ENCODE measurements at places on chromosomes 4 and X.

GRCh38 chr4:40275065-40275730 is 59.9 kb upstream of the CHRNA9 start:
- DNase-seq, result no peak

DNA sequence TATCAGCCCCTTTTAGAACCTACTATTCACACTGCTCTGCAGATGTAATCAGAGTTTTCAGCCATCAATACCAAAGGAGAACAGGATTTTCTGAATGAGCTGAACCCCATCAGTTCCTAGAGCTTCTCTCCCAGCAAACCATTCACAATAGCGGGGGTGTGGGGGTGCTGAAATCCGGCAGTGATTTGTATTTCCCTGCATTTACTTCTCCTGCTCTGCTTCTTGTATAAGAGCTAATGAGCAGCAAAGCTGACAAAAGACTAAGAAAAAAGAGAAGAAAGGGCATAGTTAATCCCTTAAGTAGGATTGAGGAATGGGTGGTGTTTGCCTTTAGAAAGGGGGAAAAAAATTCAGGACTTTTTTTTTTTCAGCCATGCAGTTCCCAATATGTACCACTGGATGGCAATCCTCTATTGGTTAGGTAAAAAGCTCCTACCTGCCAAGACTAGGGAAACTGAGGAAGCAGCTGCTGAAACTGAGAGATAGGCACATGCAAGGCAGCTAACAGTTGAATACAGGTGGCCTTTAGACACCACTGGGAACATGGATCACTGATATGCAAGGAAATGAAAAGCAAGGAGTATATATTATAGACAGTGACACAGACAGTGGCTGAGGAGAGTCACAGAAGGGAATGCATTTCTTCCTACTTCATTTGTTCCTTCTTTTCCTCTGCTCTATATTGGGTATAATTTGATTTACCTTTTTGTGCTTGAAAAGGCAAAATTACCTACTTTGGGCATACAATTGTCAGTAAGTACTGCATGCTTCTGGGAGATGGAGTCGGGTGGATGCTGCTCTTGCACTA is 217.9 kb downstream of the HS6ST2 start:
- DNase-seq, result no peak

DNA sequence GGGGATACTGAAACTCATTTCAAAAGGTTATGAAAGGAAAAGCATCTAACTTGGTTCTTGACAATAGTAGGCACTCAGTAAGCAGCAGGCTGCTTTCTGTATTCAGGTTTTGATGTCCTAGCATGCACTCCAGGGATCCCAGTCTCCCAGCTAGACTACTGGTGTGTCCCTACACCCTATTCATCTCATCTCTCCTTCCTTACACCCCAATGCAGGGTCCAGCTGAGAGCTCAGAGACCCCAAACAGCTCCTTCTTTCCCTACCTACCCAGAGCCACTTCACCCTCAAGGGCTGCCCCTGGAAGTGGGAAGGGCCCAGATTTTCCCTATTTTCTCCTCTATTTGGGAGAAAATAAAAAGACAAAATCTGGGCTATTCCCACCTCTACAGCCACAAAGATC is 1.6 kb upstream of the EFNB1 start:
- DNase-seq, result no peak

DNA sequence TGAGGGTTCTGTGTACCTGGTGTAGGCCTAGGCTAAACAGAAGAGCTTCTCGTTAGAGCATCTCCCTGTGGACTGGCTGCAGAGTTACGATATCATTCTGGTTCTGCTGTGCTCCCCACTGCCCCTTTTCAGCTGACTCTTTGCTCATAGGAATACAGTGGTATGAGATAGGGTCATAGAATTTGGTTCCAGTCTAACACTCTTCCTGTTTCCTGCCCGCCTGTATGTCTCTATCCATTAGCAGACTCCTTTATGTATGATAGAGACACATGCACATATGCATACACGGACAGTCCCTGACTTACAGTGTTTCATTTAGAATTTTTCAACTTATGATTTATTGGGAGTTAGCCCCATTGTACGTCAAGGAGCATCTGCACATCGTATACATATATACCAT is 15.3 kb downstream of the RNF4 start:
- DNase-seq, result no peak

GRCh38 chr4:62028745-62029144 is 828.6 kb downstream of the ADGRL3 start:
- DNase-seq, result no peak
